ENCODE measurements at places on chromosomes 6 and 20. TPM values are rescaled to one million over a fixed set of nuclear protein-coding genes. Genes with fewer than 3 reads are reported as not detected.

SEL1L2 gene
- not detected for total RNA-seq

AIF1 gene
- not detected for total RNA-seq

CPNE5 gene
- total RNA-seq = 0.11 TPM

KIF25 gene
- total RNA-seq = not detected

TNFRSF6B gene
- 0.85 TPM for total RNA-seq

All from A549 treated with CpdA at 1 μM for 4 hours (cell line).